ENCODE measurements at places on chromosomes 16 and 17.

DNA sequence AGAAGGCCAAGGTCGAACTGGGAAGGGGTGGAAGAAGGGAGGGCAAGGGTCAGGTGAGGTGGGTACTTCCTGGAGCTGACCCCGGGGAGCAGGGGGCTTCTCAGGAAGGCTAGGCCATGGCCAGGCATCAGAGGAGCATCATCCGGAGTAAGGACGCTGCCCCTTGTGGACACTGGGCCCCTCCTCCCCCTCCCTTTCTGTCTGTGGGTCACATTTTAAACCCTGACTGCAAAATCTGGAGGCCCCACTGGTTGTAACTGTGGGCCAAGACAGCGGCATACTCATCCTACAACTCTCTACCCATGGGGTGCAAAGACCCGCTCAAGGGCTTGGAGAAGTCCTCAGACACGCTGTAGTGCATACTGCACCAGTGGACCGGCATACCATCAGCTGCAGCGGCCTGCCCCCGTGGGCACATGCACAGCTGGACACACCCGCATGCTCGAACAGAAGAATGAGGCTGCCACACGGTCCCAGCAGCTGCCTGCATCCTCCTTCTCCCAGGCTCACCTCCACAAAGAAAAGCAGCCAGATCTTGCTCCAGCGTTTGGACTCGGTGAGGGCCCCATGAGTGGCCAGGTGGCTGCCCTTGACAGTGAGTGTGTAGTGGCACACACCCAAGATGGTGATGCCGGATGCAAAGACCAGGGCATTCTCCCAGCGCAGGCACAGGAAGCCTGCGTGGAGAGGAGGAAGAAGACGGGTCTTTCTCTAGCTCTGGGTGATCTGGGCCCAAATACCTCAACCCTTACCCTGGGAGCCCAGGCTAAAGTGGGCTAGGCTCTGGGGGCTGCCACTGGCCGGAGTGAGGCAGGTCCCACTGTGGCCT is 1.2 kb downstream of the FADS6 start:
- no peak for DNase-seq

GRCh38 chr16:50611332-50611934 is 63.2 kb downstream of the NKD1 start:
- no peak for DNase-seq

DNA sequence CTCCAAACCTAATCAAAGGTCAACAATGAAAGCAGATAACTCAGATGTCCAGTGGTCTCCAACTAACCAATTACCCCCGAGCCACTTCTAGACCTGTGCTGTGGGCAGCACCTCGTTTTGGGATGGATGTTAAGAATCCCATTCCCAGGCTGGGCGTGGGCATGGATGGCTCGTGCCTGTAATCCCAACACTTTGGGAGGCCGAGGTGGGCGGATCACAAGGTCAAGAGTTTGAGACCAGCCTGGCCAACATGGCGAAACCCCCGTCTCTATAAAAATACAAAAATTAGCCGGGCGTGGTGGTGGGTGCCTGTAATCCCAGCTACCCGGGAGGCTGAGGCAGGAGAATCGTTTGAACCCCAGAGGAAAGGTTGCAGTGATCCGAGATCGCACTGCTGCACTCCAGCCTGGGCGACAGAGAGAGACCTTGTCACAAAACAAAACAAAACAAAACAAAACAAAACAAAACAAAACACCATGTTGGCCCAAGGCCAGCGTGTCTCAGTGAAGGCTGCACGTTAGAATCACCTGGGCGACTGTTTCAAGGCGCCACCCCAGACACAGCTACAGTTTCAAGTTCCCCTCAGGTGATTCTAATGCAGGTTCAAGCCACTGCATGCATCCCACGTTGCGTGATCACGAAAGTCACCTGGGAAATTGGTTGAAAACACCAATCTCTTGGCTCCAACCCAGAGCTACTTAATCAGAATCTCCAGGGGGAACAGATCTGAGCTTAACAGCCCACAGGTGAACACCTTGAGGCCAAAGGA is 21.3 kb downstream of the COX4I1 start:
- DNase-seq = no peak

DNA sequence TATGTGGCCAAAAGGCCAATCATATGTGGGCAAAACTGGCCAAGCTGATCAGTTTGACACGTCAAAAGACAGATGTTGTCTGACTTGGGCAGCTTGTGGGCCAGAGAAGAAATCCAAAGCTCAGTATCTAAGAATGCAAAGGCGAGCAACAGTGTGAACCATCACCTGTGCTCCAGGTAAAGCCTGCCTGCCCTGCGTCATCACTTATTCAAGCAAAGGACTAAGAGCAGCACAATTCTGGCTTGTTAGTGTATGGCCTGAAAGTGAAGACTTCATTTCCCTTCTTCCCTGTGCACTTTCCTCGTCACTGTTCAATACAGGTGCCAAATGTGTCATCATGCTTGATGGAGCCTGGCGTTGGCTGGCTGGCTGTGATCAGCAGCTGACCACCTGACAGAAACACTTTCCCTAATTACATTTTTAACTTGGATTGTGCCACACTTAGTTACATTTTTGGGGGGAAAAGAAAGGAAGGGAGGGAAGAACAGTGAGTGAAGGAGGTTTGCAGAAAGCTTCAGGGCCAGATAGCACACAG is 4.7 kb downstream of the FAM20A start:
- DNase-seq = no peak

- no peak for DNase-seq
These were observed 67.0 kb upstream of the CNTNAP4 start for GRCh38 chr16:76210157-76210556.

DNA sequence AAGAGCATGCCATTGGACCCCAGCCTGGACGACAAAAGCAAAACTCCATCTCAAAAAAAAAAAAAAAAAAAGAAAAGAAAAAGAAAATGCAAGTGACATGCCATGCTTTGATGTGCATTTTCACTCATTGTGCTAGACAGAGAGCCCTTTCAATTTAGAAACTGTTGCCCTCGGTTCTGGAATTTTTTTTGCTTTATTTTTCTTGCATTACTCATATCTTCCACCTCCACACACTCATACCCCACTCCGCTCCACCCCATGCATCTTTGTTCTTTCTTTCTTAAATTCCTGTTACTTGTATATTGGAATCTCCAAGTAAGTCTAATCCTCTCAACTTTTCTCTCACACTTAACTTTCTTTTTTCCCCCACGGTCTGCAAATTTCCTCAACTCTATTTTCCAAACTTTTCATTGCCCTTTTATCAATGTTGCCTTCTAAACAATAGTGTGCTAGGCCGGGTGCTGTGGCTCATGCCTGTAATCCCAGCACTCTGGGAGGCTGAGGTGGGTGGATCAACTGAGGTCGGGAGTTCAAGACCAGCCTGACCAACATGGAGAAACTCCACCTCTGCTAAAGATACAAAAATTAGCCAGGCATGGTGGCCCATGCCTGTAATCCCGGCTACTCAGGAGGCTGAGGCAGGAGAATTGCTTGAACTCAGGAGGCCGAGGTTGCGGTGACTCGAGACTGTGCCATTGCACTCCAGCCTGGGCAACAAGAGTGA is 16.8 kb upstream of the SUZ12 start:
- DNase-seq = peak; percentile 7

GRCh38 chr17:41256291-41256685 is 1.1 kb downstream of the KRTAP9-9 start:
- no peak for DNase-seq

DNA sequence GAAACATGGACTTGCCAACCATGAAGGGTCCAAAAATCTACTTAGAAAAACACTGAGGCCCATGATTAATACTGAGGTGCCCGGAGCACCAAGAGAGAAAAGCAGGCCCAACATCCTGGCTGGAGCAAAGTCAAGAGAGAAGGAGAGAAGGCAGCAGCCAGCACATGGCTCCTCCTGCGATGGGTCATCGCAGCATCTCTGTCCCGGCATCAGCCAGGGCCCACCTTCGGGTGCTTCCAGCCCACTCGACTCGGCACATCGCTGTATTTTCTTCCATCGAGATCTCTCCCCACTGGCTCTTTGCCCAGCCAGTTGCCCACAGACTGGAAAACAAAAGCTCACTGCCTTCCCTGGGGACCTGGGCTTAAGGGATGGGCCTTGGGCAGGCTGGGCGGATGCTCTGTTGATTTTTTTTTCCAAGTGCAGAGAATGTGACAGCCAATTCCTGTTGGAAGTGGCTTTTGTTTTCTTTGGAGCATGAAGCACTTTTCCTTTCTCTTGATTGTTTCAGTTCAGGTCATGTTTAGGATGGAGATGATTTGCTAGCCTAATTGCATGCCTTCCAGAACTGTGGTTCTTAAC is 58.1 kb downstream of the CYB5B start:
- DNase-seq = no peak

DNA sequence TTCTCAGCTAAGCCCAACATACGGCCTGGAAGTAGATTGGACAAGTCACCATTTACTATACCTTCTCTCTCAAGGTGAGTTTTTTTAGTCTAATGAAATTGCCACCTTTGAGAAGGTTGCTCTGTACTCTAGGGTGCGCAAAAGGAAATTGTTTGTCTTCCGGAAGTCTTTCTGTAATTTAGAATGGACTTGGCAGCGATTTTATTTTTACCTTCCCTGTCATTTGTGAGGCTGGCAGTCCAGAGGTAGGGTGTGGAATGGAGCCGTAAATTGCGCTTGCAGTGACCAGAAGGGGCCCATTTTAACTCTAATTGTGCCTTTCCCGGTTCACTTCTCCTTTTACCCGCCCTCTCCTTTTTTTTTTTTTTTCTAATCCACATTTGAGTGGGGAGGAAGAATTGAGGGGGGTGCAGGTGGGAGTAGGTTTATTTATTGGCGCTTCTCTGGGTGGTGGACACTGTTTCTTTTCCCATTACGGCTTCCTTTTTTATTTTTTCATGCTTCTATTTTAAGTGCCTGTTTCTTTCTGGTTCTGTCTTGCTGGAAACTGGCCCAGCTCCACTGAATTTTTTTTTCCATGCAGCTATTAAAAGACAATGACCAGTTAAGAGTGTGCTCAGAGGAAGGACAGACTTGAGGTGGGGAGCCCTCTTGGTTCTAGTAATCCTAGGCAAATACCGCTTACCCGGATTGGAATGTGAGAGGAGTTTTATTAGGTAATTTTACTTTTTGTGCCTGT is 89.7 kb upstream of the CLEC18A start:
- DNase-seq = no peak

- DNase-seq = no peak
These were observed 151.3 kb downstream of the CYB561 start for GRCh38 chr17:63294776-63295175.

- no peak for DNase-seq
These were observed 243.9 kb upstream of the RBFOX1 start for GRCh38 chr16:7088711-7089110.

DNA sequence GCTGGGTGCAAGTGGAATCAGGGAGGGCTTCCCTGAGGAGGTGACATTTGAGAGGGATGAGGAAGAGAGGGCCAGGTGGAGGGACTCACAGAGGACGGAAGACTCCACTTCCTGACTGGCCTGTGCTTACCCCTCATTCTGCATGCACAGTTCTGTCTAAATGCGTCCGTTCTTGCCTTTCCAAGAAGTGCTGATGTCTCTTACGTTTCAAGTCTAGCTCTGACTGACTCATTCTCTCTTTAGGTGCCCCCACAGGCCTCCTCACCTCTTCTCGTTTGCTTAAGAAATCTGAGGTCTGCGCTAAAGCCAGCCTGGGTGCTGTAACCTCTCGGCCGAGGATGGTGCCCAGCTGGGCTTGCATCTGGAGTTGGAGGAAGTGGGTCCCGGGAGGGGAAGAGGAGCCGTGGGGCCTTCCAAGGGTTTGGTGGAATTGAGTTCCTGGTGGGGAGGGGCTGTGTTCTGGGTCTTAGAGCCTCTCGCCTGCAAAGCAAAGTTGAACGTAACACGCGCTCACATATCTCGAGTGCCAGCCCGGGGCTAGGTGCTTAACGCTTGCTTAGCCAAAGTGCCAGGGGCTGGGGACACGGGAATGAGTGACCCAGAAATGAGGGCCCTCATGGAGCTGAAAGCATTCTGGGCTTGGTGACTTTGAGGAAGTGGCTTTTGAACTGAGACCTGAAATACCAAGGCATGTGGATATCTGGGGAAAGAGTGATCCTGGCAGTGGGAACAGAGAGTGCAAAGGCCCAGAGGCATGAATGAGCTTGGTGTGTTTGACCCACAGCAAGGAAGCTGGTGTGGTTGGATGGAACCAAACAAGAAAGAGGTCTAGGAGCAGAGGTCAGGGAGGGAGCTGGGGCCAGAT is 4.8 kb downstream of the IL4R start:
- peak; percentile 50 for DNase-seq

- DNase-seq = no peak
These were observed 634 bp upstream of the NATD1 start for GRCh38 chr17:21253646-21254441.

- no peak for DNase-seq
These were observed 25.1 kb downstream of the UNC13D start for GRCh38 chr17:75819116-75819515.

- no peak for DNase-seq
These were observed 2.9 kb downstream of the CLUH start for GRCh38 chr17:2708585-2709182.

DNA sequence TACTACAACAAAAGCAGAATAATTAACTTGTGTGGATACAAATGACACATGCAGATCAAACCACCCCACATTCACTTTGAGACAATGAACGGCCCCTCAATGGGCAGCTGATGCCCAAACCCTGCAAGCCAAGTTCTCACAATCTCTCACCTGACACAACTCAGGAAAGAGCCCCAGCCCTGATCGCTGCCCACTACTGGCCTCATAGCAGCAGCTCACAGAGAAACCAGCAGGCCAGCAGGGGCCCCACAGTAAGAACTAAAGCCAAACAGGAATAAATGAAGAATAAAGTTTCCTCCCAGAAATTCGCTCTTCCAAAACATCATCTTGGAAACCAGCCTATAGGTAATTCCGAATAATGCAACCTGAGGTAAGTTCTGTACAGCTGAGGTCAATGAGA is 7.7 kb downstream of the AKTIP start:
- no peak for DNase-seq

- no peak for DNase-seq
These were observed 132.8 kb downstream of the RBFOX3 start for GRCh38 chr17:79478051-79478461.

GRCh38 chr17:79600681-79601131 is 10.1 kb downstream of the RBFOX3 start:
- DNase-seq = no peak

DNA sequence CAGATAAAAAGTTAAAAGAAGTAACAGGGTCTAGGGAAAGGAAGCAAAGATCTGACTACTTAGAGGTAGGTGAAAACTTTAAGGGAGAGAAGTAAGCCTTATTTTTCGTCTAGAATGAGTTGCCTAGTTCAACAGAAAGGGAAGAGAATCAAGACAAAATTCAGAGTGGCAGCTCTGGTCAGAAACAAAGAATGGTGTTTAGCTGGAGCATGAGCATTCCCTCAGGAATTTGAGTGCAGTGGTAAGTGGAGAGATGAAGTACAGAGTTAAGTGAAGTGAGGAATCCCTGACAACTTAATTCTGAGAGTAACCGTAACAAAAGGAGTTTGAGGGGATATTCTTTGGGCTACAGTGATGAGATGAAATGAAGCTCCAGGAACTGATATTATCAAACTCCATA is 11.5 kb downstream of the SMG6 start:
- DNase-seq = no peak

DNA sequence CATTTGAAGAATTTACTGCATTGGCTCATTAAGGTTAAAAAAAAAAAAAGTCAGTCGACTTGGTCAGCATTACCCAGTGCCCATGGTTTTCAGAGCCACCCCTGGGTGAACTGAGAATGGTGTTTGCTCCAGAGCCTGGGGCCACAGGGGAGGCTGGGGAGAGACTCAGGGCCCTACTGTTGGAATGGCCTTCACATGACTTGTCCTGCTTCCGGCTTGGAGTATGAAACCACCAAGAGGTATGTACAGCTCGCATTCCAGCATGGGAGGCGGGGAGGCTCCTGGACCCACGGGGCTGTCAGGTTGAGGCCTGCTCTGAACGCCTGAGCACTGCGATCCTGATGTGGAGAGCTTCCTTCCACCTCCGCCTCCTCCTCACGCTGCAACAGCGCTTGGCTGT is 36.8 kb downstream of the MSI2 start:
- DNase-seq = no peak

- no peak for DNase-seq
These were observed 56.1 kb downstream of the B9D1 start for GRCh38 chr17:19306160-19307111.
